ENCODE measurements at places on chromosomes 5 and 9.

GRCh38 chr5:174384509-174384947, 339.0 kb downstream of the NSG2 start:
- peaks cover 5% of the 10 kb centered on the region for H3K27me3 ChIP-seq
- no peak overlapping the region for H3K27ac ChIP-seq
- H3K4me1 ChIP-seq = no peaks in the 10 kb centered on the region
- no peaks in the 10 kb centered on the region for H3K36me3 ChIP-seq
- no peak for DNase-seq

- no peak overlapping the region for H3K4me3 ChIP-seq
- peaks cover 11% of the 10 kb centered on the region for H3K4me1 ChIP-seq
- no peak overlapping the region for H3K27ac ChIP-seq
- H3K36me3 ChIP-seq = no peaks in the 10 kb centered on the region
- H3K27me3 ChIP-seq = no peaks in the 10 kb centered on the region
These were observed 12.8 kb downstream of the SCAMP1 start for GRCh38 chr5:78373231-78373630.

GRCh38 chr5:71011194-71011792, 13.8 kb downstream of the NAIP start:
- H3K27me3 ChIP-seq = no peaks in the 10 kb centered on the region
- no peak for DNase-seq
- no peaks in the 10 kb centered on the region for H3K4me1 ChIP-seq
- H3K36me3 ChIP-seq = no peaks in the 10 kb centered on the region
- H3K27ac ChIP-seq = no peak overlapping the region

DNA sequence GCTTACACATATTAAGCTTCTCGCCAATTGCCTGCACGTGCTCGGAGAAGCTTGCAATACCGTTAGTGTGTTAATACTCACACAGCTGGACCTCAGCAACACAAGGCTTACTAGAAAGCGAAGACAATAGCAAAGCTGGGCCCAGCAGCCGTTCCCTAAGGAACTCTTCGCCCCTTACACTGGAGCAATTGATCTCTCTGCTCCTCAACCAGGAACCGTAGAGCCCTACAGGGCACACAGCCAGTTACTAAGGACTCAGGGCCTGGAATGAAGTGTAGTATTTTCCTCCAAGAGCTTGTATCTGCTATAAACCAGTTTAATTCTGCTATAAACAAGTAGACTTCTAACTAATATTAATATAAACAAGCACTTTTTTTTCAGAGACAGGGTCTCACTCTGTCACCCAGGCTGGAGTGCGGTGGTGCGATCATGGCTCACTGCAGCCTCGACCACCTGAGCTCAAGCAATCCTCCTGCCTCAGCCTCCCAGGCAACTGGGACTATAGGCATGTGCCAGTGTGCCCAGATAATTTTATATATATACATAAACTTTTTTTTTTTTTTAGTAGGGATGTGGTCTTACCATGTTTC, 67.0 kb upstream of the SIMC1 start:
- no peak for DNase-seq
- no peak overlapping the region for H3K4me3 ChIP-seq
- H3K27me3 ChIP-seq = peaks cover 45% of the 10 kb centered on the region
- H3K27ac ChIP-seq = no peak overlapping the region
- no peaks in the 10 kb centered on the region for H3K4me1 ChIP-seq

DNA sequence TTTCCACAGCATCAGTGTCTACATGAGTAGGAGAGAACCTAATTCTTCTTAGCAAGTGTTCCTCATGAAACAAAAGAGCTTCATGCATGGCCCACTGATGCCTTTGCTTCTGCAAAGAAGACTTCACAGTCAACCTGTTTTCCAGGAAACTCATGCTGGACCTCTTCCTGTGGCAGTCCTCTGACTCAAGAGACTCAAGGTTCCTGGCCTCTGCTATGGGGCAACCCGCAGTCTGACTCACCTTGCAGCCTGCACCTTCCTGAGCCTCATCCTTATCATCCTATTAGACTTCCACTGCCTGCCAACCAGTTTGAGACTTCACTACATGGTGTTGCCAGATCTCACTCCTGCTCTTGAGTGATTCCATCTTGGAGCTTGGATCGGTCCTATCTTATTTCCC, 17.6 kb upstream of the AGGF1 start:
- H3K36me3 ChIP-seq = no peaks in the 10 kb centered on the region
- H3K4me1 ChIP-seq = no peaks in the 10 kb centered on the region
- H3K27me3 ChIP-seq = no peaks in the 10 kb centered on the region
- no peak for DNase-seq
- H3K27ac ChIP-seq = no peak overlapping the region
- no peak overlapping the region for H3K4me3 ChIP-seq

- no peak for DNase-seq
- H3K4me3 ChIP-seq = no peak overlapping the region
- H3K27ac ChIP-seq = no peak overlapping the region
- no peaks in the 10 kb centered on the region for H3K27me3 ChIP-seq
- H3K36me3 ChIP-seq = no peaks in the 10 kb centered on the region
- H3K4me1 ChIP-seq = no peaks in the 10 kb centered on the region
These were observed 907.0 kb upstream of the DMAC1 start for GRCh38 chr9:8706531-8706930.

- peaks cover 9% of the 10 kb centered on the region for H3K4me1 ChIP-seq
- no peaks in the 10 kb centered on the region for H3K27me3 ChIP-seq
- no peak for DNase-seq
- H3K36me3 ChIP-seq = no peaks in the 10 kb centered on the region
- H3K4me3 ChIP-seq = no peak overlapping the region
These were observed 31.2 kb upstream of the TLE1 start for GRCh38 chr9:81720450-81721086.

- H3K4me3 ChIP-seq = no peak overlapping the region
- no peak overlapping the region for H3K27ac ChIP-seq
- no peaks in the 10 kb centered on the region for H3K27me3 ChIP-seq
- no peaks in the 10 kb centered on the region for H3K36me3 ChIP-seq
- DNase-seq = no peak
These were observed 234.4 kb upstream of the ATP10B start for GRCh38 chr5:161086461-161086860.

GRCh38 chr9:82031538-82032280, 43.1 kb downstream of the SPATA31D1 start:
- no peaks in the 10 kb centered on the region for H3K27me3 ChIP-seq
- H3K4me3 ChIP-seq = no peak overlapping the region
- H3K4me1 ChIP-seq = no peaks in the 10 kb centered on the region
- no peaks in the 10 kb centered on the region for H3K36me3 ChIP-seq
- H3K27ac ChIP-seq = no peak overlapping the region
- DNase-seq = peak; percentile 39

GRCh38 chr5:65475336-65475735, 6.4 kb downstream of the ADAMTS6 start:
- no peaks in the 10 kb centered on the region for H3K27me3 ChIP-seq
- no peaks in the 10 kb centered on the region for H3K4me1 ChIP-seq
- DNase-seq = no peak

GRCh38 chr9:76709020-76709419, 55.2 kb upstream of the PCA3 start:
- peaks cover 9% of the 10 kb centered on the region for H3K27me3 ChIP-seq
- no peaks in the 10 kb centered on the region for H3K36me3 ChIP-seq
- H3K4me1 ChIP-seq = peaks cover 7% of the 10 kb centered on the region

DNA sequence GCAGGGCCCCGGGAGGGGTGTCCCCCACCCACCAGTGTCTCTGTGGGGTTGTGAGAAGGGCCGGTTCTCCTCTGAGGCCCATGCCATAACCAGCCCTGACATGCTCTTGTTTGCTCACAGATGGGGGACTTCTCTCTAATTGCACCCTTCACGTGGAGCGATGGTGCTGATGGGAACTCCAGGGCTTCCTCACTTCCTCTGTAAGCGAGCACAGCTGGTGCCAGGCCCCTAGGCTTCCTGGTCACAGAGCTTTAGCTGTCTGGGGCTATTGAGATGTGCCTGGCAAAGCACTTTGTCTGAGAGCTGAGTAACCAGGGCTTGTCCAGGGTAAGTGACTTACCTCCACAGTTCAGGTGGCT, 36.4 kb downstream of the PHF2 start:
- DNase-seq = no peak
- H3K4me3 ChIP-seq = no peak overlapping the region
- no peak overlapping the region for H3K27ac ChIP-seq
- H3K4me1 ChIP-seq = peaks cover 34% of the 10 kb centered on the region

DNA sequence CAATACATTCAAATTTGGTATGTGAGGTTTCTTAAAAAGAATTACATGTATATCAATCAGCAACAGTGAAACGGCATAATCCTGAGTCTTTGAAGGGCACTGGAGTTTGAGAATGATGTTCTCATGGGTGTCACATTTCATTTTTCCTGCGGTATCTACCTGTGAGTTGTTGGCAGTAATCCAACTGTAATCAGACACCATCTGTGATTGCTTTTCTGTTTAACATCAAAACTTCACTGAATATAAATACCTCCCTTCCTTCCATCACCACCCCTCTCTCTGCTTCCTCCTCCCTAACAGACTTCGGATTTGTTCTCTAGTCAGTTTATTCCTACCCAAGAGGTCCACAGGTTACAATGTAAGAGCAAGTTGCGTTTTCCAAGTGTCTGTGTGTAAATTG, 275.2 kb upstream of the PCSK5 start:
- H3K4me1 ChIP-seq = no peaks in the 10 kb centered on the region
- no peak overlapping the region for H3K27ac ChIP-seq
- DNase-seq = no peak
- H3K27me3 ChIP-seq = no peaks in the 10 kb centered on the region
- no peak overlapping the region for H3K4me3 ChIP-seq

- peaks cover 64% of the 10 kb centered on the region for H3K4me1 ChIP-seq
- no peak overlapping the region for H3K4me3 ChIP-seq
- H3K27me3 ChIP-seq = no peaks in the 10 kb centered on the region
- no peak overlapping the region for H3K27ac ChIP-seq
- peak; percentile 58 for DNase-seq
These were observed 94.4 kb upstream of the ITGA1 start for GRCh38 chr5:52693280-52693679.

DNA sequence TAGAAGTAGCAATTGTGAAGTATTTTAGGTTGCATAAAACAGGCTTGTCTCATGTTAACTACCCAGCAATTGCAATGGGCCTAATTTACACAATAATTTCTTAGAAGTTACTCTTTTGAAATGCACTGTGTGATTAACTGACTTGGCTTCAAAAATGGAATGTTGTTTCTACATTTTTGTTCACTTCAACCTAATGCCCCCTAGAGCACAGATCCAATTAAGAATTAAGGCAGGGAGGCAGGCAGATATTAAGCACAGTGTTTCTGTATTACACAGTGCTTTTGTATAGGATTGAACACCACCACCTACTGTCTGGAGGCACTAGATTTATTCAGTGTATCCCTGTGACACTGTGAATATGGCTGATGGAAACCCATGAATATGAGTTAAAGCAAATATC, 302.1 kb downstream of the FBXL17 start:
- H3K4me3 ChIP-seq = no peak overlapping the region
- H3K27ac ChIP-seq = no peak overlapping the region
- H3K36me3 ChIP-seq = no peaks in the 10 kb centered on the region
- H3K27me3 ChIP-seq = no peaks in the 10 kb centered on the region

GRCh38 chr5:17088051-17088450, 129.4 kb upstream of the BASP1 start:
- no peak for DNase-seq
- no peaks in the 10 kb centered on the region for H3K4me1 ChIP-seq
- H3K4me3 ChIP-seq = no peak overlapping the region
- no peaks in the 10 kb centered on the region for H3K27me3 ChIP-seq
- H3K27ac ChIP-seq = no peak overlapping the region
- H3K36me3 ChIP-seq = no peaks in the 10 kb centered on the region

DNA sequence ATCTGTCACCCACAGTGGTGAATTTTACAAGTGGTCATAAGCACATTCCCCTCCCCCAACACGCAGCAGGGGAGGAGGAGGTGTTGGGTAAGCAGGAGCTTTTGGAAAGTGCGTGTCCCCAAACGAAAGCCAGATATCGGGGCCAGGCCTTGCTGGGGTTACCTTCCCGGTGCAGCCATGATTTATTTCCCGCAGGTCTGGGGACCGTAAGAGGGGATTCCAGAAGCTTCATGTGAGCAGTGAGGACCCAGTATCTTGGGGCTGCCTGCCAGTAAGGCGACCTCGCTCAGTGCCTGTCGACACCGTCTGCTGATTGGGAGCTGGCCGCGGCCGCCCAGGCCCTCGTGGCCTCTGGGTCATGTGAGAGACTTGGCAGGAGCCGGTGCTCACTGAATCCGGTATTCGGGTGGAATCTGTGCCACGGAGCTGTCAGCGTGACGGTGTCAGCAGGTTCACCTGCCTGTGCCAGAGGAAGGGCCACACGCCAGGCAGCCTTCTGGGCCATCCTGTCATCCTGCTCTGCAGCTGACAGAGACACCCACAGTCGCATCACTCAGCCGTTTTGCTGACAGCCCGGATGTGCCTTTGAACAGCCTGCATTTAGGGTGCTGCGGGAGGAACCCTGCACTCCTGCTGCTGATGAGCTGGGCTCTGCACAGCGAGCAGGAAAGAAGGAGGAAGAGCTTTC, 37.3 kb downstream of the SEC61B start:
- peak; percentile 87 for DNase-seq
- H3K27me3 ChIP-seq = no peaks in the 10 kb centered on the region
- no peaks in the 10 kb centered on the region for H3K36me3 ChIP-seq

- H3K36me3 ChIP-seq = no peaks in the 10 kb centered on the region
- H3K27me3 ChIP-seq = no peaks in the 10 kb centered on the region
- H3K27ac ChIP-seq = no peak overlapping the region
- no peak overlapping the region for H3K4me3 ChIP-seq
- no peaks in the 10 kb centered on the region for H3K4me1 ChIP-seq
These were observed 457.9 kb downstream of the ENC1 start for GRCh38 chr5:74182603-74183002.

DNA sequence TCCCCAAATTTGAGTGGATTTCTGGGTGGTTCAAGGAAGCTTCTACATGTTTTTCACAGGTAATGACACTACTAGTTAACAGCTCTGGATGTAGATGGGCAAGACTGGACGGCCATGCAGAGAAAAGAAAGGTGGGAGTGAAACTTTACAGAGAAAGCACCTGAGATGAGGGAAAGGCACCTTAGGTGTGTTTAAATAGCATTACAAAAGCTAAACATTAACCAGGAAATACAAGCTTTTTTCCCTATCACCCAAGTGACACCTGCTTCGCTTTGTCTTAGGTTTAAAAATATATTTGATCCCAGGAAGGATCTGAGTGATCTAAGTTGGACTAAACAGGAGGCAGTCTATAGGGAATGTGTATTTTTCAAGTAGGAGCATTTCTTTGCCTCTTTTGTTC, 8.3 kb downstream of the C9orf152 start:
- H3K4me3 ChIP-seq = no peak overlapping the region
- H3K4me1 ChIP-seq = no peaks in the 10 kb centered on the region
- no peak for DNase-seq
- H3K36me3 ChIP-seq = no peaks in the 10 kb centered on the region
- H3K27ac ChIP-seq = no peak overlapping the region
- no peaks in the 10 kb centered on the region for H3K27me3 ChIP-seq

GRCh38 chr5:135007749-135008363, 26.2 kb downstream of the PITX1 start:
- H3K4me3 ChIP-seq = no peak overlapping the region
- no peak for DNase-seq
- H3K4me1 ChIP-seq = no peaks in the 10 kb centered on the region
- H3K27ac ChIP-seq = no peak overlapping the region

- peaks cover 17% of the 10 kb centered on the region for H3K36me3 ChIP-seq
- H3K27me3 ChIP-seq = no peaks in the 10 kb centered on the region
- DNase-seq = no peak
- no peak overlapping the region for H3K27ac ChIP-seq
These were observed 104.4 kb downstream of the THBS4 start for GRCh38 chr5:80139466-80139972.

GRCh38 chr9:109522106-109522505, 24.0 kb upstream of the PTPN3 start:
- no peak for DNase-seq
- H3K4me3 ChIP-seq = no peak overlapping the region
- H3K4me1 ChIP-seq = no peaks in the 10 kb centered on the region
- H3K36me3 ChIP-seq = no peaks in the 10 kb centered on the region

Measured in heart right ventricle (tissue), 16 donors.